CD4-positive, alpha-beta T cell (primary cell): ENCODE measurements at places on chromosomes 5 and 9. TPM values are rescaled to one million over a fixed set of nuclear protein-coding genes. Genes with fewer than 3 reads are reported as not detected.
A peak's percentile ranks its signal among the peaks of the same experiment; 100 is the strongest.

TMC1 gene
- total RNA-seq, result not detected

GCNT1 gene
- 0.53 TPM for total RNA-seq

GRCh38 chr5:171609806-171610452 is 175.7 kb upstream of the SMIM23 start:
- no peaks in the 10 kb centered on the region for H3K36me3 ChIP-seq
- no peak overlapping the region for H3K27ac ChIP-seq
- DNase-seq, result no peak
- no peaks in the 10 kb centered on the region for H3K4me1 ChIP-seq
- H3K4me3 ChIP-seq, result no peak overlapping the region

- H3K4me3 ChIP-seq, result peak overlapping the region; percentile 49
- H3K27ac ChIP-seq, result no peak overlapping the region
- DNase-seq, result no peak
- H3K27me3 ChIP-seq, result peaks cover 13% of the 10 kb centered on the region
- H3K4me1 ChIP-seq, result peaks cover 9% of the 10 kb centered on the region
- H3K36me3 ChIP-seq, result no peaks in the 10 kb centered on the region
These were observed 141.9 kb downstream of the PBX3 start for GRCh38 chr9:125889112-125889475.

GRCh38 chr5:98535901-98536300 is 237.6 kb upstream of the RGMB start:
- H3K36me3 ChIP-seq, result no peaks in the 10 kb centered on the region
- H3K27me3 ChIP-seq, result no peaks in the 10 kb centered on the region
- H3K27ac ChIP-seq, result no peak overlapping the region
- DNase-seq, result no peak
- H3K4me3 ChIP-seq, result no peak overlapping the region
- no peaks in the 10 kb centered on the region for H3K4me1 ChIP-seq

DNA sequence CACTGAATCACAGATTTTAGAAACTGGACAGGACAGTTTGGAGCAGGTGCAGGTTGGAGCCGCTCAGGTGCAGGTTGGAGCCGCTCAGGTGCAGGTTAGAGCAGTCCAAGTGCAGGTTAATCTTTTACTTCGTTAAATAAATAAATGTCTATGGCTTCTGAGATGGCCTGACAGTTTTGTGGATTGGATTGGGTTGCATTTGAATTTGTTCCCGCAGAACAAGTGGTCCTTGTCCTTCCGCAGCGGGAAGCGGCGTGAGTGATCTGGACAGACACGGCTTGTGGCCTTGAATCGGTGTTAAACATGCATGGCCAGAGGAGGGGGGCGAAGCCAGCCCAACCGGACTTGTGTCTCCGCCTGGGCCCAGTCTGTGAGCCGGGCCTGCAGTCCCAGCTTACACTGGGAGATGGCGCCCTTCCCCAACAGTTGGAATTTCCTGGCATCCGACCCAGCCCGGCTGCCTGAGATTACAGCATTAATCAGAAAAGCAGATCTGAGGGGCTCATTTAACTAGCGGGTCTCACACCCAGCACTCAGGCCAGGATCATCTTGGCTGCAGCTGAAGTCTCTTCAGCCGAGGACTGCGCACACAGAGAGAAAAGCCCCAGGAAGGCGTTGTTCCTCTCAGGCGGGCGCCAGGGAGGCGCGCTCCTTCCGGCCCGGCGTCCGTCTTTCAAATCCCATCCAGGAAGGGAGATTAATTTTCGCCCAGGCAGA is 1.5 kb upstream of the OLFM1 start:
- peaks cover 44% of the 10 kb centered on the region for H3K27me3 ChIP-seq
- no peaks in the 10 kb centered on the region for H3K36me3 ChIP-seq
- no peak overlapping the region for H3K27ac ChIP-seq
- H3K4me3 ChIP-seq, result no peak overlapping the region
- no peaks in the 10 kb centered on the region for H3K4me1 ChIP-seq
